Dermis microvascular lymphatic vessel endothelial cell (primary cell): ENCODE measurements at places on chromosomes 7 and 10. TPM values are rescaled to one million over a fixed set of nuclear protein-coding genes. Genes with fewer than 3 reads are reported as not detected.

Gene CFAP69
- 0.63 and 0.90 TPM in 2 replicates for total RNA-seq

Gene COPS6
- 66.1 and 79.3 TPM in 2 replicates for total RNA-seq

Gene SLC16A9
- total RNA-seq = 0.26 TPM in 1 of 2 replicates, not detected in the other

Gene VWDE
- under 0.01 TPM in 2 replicates for total RNA-seq

Gene IRF5
- total RNA-seq = 0.25 and 0.26 TPM in 2 replicates

Gene IPMK
- total RNA-seq = 5.6 and 6.0 TPM in 2 replicates

Gene PYROXD2
- total RNA-seq = 2.3 and 3.3 TPM in 2 replicates

Gene ST8SIA6
- total RNA-seq = 0.13 and 0.25 TPM in 2 replicates

Gene OR6B1
- not detected in 2 replicates for total RNA-seq
